ENCODE measurements at places on chromosomes 6 and 20.

DNA sequence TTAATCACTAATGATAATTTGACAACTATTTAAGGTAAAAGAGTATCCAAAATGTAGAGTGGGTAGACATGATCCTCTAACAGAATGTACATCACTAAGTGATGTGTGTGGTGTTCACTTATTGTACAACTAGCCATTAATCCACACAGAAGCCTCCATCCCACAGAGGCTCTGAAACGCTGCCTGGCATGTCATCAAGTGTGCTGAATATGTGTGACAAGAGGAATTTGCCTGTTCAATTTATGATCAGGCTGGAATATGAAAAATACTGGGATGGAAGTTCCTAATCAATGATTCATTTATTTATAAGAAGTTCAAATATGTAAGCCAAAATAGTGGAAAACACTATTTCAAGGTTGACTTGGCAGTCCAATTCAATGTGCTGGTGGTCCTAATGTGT, 72.4 kb downstream of the BACH2 start:
- DNase-seq: no peak

DNA sequence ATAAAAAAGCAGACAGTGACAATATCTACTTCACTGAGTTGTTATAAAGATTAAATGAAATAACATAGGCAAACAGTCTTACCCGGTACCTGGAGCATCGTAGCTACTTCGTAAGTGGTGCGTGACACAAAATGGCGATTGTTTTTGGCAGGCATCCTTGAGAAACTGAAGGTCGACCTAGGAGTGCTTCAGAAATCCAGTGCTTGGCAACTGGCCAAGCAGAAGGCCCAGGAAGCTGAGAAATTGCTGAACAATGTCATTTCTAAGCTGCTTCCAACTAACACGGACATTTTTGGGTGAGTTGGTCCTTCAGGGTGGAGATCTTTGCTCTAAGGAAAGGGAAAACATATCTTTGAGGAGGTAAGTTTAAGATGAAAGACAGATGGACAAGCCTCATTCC, 4.8 kb downstream of the BPIFA2 start:
- DNase-seq: no peak

- DNase-seq: no peak
These were observed 2.5 kb downstream of the ZDHHC14 start for GRCh38 chr6:157383471-157383870.

GRCh38 chr20:19254956-19255355, 42.5 kb downstream of the SLC24A3 start:
- DNase-seq: no peak

GRCh38 chr20:14709439-14709838, 372.0 kb upstream of the FLRT3 start:
- DNase-seq: no peak

- DNase-seq: no peak
These were observed 70.8 kb downstream of the FOXA2 start for GRCh38 chr20:22513574-22513973.

GRCh38 chr6:32604434-32604877, 14.8 kb upstream of the HLA-DRB1 start:
- no peak for DNase-seq

GRCh38 chr6:17542243-17542642, 57.9 kb upstream of the FAM8A1 start:
- no peak for DNase-seq

GRCh38 chr20:31484001-31484400, 8.9 kb downstream of the REM1 start:
- DNase-seq: no peak

- no peak for DNase-seq
These were observed 182.1 kb downstream of the KIF6 start for GRCh38 chr6:39543095-39543494.

- DNase-seq: no peak
These were observed 262.3 kb upstream of the SOX4 start for GRCh38 chr6:21331235-21331634.

GRCh38 chr20:17936286-17936760, 32.3 kb downstream of the SNX5 start:
- no peak for DNase-seq

- no peak for DNase-seq
These were observed 155.1 kb downstream of the EYA2 start for GRCh38 chr20:47049771-47050170.

DNA sequence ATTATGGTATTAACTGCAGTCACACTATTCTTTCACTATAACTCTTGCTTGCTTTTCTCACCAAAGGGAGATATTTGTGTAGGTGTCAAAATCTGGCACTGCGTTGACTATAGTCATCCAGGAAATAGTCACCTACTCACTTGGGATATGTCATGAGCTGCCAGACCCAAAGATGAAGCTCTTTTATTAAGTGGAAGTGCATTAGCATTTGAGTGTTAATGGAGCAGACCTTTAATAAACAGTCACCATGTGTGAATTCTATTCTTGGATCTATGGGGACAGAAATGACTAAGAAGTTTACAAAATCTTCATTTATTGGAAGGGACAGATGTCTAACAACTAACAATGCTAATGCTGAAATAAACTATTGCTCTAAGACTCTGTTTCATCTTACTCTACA, 130.1 kb upstream of the NEDD9 start:
- no peak for DNase-seq

DNA sequence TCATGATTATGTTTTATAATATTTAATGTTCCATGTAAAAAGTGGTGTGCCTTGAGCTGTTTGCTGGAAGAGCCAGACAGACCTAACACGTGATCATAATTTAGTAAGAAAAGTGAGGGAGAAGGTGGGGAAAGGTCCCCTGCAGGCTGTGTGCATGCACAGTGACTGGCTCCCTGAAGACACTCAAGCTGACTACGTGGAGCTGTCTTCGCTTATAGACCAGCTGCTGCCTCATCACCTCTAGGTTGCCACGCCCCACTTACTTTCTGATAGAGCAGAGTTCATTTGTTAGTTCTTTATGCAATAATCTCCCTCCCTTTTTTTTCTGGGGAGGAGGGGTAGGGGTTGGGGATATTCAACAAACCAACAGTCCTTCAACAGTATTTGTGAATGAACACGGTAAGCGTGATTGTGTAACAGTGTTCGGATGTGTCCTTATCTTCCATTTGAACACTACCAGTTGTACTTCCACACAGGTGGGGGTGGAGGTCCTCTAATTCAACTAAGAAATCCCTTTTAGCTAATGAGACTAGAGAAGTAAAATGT, 157.3 kb downstream of the BACH2 start:
- no peak for DNase-seq

- DNase-seq: peak; percentile 5
These were observed at the start of gene EHMT2 for GRCh38 chr6:31897612-31898382. Gene EHMT2, minus strand, starts transcription at chr6:31897698. Its CDS starts 21 bp downstream, at chr6:31897677.

- DNase-seq: no peak
These were observed 48.7 kb upstream of the BMP2 start for GRCh38 chr20:6718662-6719368.

- DNase-seq: no peak
These were observed 45.0 kb downstream of the GNAS start for GRCh38 chr20:58897488-58897887.

DNA sequence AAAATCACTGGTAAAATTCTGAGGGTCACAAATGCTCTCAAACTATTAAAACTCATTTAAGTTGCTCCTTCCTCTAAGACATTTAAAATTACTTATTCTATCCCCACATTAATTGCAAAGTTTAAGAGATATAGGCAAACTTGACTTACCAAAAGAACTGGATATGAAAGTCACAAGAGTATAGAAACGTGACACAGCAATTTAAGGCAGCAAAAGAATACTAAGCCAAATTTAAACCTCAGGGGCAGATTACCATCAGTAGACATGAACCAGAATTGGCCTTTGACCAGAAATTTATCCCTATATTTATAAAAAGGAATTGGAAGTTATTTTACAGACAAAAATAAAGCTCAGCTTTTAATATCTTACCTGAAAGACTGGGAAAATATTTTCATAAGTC, 56.0 kb downstream of the MAP3K7 start:
- DNase-seq: no peak

- DNase-seq: no peak
These were observed 651 bp upstream of the BLTP3A start for GRCh38 chr6:34791164-34791700.

GRCh38 chr6:137229075-137229759, 10.0 kb upstream of the IFNGR1 start:
- no peak for DNase-seq

DNA sequence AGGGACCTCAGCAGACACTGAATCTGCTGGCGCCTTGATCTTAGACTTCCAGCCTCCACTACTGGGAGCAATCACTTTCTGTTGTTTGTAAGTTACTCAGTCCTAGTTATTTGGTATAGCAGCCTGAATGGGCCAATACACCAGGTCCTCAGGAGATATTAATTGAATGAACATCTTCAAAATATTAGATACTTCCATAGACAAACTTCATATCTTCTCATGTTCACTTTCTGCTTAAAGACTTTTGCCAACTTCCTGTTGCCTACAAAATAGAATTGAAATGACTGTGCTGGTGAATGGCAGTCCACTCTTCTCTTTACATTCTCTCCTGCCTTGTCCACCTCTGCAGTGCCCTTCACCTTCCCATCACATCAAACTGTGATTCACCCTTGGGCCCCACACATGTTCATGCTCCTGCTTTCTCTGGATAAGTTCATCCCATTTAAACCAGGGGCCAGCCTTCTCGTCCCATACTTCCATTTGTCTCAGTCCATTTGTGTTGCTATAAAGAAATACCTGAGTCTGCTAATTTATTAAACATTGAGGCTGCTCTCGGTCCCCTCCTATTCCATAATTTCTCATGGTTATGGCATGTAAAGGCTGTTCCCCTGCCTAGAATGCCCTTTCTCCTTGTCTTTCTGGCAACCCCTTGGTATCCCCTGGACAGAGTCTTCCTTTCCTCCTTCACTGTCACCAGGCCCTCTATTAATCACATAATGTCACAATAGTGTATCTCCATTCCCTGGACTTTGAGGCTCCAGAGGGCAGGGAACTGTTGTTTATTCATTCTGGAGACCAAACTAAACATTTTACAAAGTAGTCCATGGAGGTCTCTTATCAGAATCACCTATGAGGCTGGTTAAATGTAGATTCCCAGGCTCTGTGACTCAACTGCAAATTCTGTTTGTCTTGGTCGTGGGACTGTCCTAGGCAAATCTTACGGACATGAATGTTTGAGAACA, 148.3 kb upstream of the TMEM170B start:
- no peak for DNase-seq

- no peak for DNase-seq
These were observed 858 bp downstream of the TP53INP2 start for GRCh38 chr20:34705008-34705396.

- DNase-seq: no peak
These were observed 72.5 kb downstream of the ARHGAP18 start for GRCh38 chr6:129637340-129638054.

DNA sequence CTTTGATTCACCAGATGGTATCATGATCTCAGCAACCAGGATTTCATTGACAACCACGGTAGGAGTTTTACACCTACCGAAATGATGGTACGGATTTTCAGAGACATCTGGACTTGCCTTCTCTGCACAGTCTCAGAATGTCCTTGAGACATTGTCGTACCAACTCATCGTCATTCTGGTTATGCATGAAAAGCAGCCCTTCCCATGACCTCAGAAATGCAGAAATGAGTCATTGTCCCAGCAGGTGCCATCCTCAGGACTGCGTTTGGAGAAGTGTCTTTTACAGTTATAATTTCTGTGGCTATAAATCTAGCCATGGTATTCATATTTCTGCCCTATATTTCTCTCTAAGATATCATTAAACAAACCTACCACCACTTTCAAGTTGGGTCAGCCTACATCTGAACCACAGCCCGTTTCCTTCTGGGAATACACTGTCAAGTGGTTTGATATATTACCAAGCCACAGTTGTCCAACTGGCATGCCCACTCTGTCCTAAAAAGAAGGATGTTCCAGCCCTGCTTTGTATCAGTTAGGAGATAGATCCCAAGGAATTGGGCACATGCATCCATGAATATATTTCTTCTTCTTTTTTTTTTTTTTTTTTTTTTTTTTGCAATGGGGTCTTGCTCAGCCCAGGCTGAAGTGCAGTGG, 7.5 kb upstream of the BFSP1 start:
- DNase-seq: no peak

DNA sequence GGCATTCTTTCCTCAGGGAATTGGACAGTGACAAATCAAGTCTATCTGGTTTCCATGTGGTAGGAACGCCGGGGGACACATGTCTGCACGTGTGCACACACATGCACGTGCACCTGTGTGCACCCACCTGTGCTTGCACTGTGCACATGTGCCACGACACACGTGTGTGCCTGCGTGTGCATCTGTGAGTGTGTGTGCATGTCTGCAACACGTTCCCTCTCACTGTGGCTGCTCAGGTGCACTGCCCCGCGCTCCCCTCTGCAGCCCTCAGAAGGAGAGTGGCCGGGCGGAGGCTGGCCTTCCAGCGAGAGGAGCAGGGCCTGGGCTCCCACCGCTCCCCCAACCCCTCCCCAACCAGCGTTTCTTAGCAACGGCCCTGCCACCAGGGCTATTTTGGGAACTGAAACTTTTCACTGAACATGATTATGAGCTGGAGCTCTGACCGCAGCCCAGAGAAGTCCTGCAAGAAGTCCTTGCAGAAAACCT, 147.8 kb downstream of the PHACTR3 start:
- DNase-seq: no peak

DNA sequence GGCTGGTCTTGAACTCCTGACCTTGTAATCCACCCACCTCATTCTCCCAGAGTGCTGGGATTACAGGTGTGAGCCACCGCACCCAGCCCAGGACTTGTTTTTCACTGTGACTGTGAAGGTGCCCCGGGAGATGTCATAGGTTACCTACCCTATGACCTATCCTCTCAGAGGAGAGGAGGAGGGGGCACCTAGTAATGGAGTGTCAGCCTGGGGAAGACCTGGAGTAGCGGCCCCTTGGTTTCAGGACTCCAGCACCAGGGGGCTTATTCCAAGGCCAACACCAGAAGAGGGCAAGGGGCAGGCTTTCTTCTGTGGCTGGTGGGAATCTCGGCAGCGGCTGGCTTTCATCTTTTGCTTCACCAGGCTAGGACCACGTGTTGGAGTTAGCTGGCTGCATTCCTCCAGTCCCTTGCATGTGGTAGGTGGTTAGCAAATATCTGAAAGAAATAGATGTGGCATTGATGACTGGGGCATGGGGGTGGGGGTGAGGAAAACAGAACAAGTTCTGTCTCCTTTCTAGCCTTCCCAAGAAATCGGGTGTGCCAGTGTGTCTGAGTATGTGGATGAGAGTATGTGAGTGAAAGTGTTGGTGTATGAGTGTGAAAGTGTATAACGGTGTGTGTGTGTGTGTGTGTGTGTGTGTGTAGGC, 7.9 kb upstream of the ITPR3 start:
- no peak for DNase-seq
